NCI-H1105 treated with DMSO at 0.1 percent for 48 hours (cell line): ENCODE measurements at places on chromosomes 1 and 21.

DNA sequence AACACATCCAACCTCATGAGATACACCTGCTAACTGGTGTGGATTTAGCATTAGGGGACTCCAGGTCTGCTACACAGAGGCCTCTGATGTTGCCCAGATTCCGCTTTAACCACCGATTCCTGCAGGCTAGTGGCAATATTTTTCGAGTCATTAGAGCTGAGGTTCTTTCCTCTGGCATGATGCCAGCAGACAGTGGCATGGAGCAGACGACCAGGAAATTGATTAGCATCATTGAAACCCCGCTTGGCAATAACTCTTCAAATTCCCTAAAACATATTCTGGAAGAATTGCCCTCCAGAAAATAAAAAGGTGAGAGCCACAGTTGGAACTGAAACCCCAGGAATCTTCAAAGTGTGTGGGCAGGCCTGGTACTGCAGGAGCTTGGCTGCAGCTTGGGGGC lies 28.4 kb upstream of the ETV3 start:
- peak; percentile 3 for DNase-seq

- peak; percentile 62 for DNase-seq
These were observed 173.6 kb upstream of the IGSF21 start for GRCh38 chr1:17933971-17934370.

DNA sequence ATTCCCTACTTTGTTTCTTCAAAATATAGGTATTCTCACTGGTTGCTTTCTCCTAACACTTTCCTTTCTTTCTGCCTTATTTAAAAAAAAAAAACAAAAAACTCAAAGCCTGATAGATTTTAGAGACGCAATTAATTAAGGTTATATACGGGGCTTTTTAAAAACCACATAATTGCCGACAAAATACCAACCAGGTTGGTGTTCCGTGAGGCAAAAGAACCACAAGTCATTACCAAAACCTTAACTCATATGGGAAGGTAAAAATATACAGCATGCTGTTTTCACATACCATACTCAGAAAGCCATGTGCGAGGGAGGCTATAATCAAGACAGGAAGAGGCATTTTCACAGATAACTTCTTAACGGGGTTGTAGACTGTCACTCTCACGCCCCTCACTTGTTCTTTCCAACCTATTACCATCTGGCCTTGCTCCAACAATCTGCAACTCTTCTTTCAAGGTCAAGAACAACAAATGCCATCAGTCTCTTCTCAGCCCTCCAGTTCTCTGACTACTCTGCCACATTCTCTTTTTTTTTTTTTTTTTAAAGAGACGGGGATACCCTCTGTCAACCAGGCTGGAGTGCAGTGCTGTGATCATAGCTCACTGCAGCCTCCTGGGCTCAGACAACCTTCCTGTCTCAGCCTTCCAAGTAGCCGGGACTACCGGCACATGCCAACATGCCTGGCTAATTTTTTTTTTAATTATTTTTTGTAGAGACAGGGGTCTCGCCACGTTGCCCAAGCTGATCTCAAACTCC lies 102.6 kb downstream of the APP start:
- no peak for DNase-seq

- no peak for DNase-seq
These were observed 51.7 kb upstream of the EDEM3 start for GRCh38 chr1:184806296-184806721.

GRCh38 chr1:192190066-192190465 lies 31.8 kb downstream of the RGS18 start:
- DNase-seq: no peak

DNA sequence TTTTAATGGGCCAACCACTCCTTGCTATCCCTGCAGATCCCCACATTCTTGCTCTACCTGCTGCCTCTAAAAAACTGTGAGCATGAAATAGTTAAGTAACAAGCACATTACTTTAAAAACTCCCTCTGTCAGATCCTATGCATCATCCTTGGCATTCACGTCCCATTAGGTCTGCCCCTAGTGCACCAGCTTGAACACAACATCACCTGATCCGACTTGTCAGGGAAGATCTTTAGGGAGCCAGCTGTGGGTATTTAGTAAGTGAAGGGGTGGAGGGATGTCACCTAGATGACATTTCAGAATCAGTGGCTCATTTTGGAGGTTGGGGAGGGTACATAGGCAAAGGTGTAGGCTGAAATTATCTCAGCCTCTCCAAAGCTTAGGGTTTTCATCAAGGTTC lies 33.5 kb downstream of the RXRG start:
- no peak for DNase-seq

DNA sequence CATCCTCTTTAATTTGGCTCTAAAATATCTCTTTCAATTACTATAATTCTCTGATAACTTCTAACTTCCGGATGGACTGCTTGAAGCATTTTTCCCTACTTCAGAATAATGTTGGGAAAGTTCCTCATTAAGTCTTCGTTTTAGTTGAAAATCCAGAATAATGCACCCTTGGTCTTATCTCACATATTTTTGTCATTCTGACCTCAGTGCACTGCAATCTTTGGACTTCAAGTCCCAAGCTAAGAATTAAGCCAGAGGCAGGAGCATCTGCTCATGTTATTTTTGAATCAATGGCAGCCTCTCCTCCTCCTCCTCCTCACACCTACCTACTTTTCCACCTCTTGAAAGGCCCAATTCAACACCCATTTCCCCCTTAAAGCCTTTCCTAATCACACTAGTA lies 169.8 kb downstream of the CYYR1 start:
- DNase-seq: no peak

GRCh38 chr1:222375701-222376100 lies 172.2 kb downstream of the HHIPL2 start:
- DNase-seq: no peak

DNA sequence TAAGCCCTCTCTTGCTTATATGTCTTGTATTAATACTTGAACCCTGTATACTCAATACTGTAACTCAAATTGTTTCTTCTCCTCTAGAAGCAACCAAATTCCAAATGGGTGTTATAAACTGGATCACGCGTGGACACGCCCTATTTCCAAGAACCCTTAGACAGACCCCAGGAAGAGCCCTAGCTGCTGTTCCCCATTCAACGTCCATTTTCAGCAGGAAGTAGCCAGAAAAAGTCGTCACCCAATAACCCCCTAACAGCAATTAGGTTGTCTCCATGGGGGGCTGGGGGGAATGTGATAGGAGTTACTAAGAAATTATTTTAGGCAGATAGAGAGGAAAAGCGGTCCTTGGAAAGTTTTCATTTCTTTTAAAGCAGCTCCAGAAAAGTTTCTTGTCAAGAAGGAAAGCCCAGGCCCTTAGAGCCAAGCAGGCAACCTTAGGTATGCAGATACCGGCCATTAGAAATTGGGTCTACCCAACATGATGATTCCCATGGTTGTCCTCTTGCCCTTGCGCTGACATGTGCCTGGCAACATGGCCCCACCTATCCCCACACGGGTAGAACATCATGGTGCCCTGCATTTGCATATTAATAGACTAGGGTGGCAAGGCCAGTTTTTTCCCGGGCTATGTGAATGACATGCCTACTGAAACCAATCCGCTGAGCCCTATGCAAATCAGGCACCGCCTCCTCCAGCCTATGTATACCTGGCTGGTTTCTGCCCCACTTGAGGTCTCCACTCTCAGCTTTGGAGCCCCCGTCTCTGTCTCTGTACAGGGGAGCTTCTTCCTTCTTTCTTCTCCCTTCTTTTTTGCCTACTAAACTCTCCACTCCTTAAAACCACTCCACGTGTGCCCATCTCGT lies 4.0 kb upstream of the CD46 start:
- DNase-seq: no peak

GRCh38 chr1:77866296-77866695 lies 22.1 kb upstream of the NEXN start:
- DNase-seq: no peak

- no peak for DNase-seq
These were observed 30.3 kb upstream of the PGBD5 start for GRCh38 chr1:230456478-230456877.
